ENCODE measurements at places on chromosomes 13 and 19.

DNA sequence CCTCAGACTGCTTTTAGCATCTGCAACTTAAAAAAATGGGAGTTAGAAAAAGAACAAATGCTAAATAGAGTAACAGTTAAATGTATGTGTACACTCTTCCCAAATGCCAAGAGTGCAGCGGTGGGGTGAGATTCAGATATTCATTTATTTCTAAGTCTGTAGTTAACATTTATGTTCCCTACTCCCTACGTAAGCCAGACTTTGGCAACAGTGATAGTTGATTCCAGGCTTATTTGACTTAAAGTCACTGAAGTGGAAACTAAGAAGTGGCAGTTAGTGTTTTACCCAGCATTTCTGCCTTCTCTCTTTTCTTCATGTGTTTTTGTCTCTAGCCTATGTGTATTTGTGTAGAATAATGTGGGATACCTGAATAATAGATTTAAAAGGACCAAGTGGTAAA, 4.5 kb downstream of the MIR17HG start:
- DNase-seq, result no peak

GRCh38 chr19:597406-598315, 8.0 kb downstream of the HCN2 start:
- no peak for DNase-seq

DNA sequence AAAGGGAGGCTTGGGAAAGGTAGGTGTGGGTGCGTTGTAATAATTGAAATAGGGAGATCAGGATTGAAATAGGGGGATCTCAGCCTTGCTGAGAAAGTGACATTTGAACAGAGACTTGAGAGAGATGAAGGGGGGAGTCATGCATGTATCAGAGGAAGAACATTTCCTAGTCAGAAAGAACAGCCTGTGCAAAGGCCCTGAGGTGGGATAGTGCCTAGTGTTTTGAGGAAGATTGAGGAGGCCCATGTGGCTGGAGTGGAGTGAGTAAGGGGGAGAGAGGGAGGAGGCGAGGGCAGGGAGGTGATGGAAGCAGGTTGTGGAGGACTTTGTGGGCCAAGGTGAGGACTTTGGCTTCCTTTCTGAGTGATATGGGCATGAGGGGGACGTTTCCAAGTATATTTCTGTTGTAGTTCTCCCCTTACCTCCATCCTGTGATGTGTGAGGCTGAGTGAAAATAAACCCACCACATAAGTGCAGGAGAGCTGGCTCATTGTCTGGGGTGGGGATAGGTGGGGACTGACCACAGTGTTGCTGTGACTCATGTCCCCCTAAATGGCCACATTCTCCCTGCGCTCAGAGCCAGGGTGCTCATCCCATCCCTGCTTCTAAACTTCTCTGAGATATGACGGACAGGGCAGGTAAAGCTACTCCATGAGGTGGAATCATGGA, 17.8 kb downstream of the ACTL9 start:
- no peak for DNase-seq

DNA sequence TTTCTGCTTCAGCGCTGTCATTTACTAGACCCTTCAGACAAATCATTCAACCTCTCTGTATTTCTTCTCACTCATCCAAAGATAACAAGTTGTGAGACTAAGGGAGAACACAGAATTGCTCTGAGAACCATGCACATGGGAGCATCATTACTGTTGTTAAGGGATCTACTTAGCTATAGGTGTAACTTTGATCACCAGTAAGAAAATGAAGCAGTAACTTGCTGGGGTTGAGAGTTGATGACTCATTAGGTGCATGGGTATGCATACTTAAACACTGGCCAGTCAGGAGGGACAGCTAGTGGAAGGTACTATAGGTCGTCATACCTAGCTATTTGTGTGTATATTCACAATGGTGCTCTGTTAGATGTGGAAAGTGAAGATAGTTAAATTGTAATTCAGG, 61.5 kb downstream of the B3GLCT start:
- DNase-seq, result no peak

- DNase-seq, result no peak
Measured at GRCh38 chr13:97878431-97879375, 74.8 kb upstream of the IPO5 start.

GRCh38 chr19:41699231-41699967, 9.0 kb upstream of the CEACAM5 start:
- DNase-seq, result no peak

GRCh38 chr19:34480971-34481841, at the start of gene WTIP:
Gene WTIP, plus strand, starts transcription at chr19:34481758. Its CDS starts 217 bp downstream, at chr19:34481975.
- peak; percentile 78 for DNase-seq

DNA sequence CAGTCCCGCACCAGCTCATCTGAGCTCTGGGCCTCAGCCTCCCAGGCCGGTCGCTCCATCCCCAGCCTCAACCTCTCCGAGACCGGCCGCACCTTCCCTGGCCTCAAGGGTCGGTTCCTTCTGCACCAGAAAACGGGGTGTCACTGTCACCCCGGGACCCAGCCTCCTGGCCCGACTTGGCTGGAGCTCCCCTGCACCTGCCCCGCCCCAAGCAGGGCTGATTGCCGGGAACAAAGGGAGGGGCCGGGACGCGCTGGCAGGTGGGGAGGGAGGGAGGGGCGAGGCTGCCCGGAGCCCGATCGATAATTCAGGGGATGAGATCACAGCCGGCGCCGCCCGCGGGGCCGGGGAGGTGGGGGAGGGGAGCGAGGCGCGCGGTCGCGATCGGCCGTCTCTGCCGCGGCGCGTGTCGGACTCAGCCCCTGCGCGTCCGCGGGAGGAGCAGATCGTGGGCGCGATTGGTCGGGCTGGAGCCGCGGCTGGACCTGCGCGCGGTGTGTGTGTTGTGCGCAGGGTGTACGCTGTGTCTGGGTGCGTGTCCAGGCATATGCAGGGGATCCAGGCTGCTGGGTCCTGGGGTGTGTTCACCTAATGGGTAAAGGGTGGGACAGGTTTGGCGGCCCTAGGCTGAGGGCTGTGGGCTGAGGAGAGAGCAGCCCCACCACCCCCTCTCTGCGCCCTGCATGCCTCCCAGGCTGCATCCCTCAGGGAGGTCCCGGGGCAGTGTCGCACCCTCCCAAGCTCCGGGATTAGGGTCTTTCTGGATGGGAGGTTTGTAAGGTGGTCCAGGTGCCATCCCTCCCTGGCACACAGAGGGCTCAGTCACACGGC, 1.1 kb upstream of the SHC2 start:
- DNase-seq, result no peak

- DNase-seq, result no peak
Measured at GRCh38 chr13:43221611-43222010, 198.2 kb downstream of the DNAJC15 start.

GRCh38 chr13:50664951-50665350, 178.5 kb downstream of the DLEU7 start:
- no peak for DNase-seq

GRCh38 chr19:18437491-18438330, at the start of gene ISYNA1:
Gene ISYNA1, minus strand, starts transcription at chr19:18438133. Its CDS starts 154 bp downstream, at chr19:18437979.
- DNase-seq, result peak; percentile 72

GRCh38 chr13:111304041-111304544, 16.3 kb upstream of the TEX29 start:
- no peak for DNase-seq

DNA sequence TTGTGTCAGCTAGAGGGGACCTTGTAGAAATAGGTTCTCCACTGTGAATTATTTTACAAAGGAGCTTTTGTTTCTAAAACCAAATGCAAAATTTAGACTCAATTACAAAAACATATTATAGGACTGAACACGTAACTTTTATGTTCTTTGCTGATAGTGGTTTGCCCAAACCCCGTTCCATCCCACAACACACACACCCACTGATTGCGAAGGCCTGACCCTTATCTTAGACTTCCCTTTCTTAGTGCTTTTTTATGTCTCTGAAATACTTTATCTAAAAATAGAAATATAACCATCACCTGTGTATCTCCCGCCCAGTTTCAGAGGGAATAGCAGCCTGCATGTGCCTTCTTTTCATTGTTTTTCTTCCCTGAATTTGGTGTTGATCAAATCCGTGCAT, 13.0 kb downstream of the CCNA1 start:
- no peak for DNase-seq

- no peak for DNase-seq
Measured at GRCh38 chr19:6543866-6544347, 13.1 kb downstream of the TNFSF9 start.

DNA sequence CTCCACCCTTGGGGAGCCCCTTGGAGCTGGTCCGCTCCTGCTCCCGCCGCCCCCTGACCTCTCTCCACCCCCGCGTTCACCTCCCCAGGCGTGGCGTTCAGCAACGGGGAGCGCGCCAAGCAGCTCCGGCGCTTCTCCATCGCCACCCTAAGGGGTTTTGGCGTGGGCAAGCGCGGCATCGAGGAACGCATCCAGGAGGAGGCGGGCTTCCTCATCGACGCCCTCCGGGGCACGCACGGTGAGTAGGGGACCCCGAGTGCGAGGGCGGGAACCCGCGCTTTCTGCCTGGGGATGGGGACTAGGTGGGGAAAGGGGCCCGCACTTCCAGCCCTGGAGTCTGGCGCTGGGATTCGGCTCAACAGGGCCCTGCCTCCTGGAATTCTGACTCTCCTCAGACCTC, 1.7 kb downstream of the CYP2A13 start:
- no peak for DNase-seq

DNA sequence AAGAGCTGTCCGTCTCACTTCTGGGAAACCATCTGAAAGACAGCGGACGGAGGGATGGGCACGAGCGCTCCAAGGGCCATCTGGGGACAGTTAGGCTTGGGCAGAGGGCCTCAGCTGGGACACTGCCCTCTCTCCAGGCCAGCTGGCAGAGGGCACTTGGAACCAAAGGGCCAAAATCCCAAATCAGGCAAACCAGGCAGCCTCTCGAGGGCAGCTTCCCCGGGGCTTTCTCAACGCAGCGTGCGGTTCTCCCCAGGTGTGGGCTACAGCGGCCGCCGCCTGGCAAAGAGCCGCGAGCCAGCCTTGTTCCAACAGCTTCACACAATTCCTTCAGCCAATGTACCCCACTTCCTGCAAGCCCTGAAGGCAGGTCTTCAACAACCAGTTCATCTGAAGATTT, 5.0 kb downstream of the MLLT1 start:
- no peak for DNase-seq

GRCh38 chr19:19033176-19033425, 216 bp downstream of the SUGP2 start:
- no peak for DNase-seq

DNA sequence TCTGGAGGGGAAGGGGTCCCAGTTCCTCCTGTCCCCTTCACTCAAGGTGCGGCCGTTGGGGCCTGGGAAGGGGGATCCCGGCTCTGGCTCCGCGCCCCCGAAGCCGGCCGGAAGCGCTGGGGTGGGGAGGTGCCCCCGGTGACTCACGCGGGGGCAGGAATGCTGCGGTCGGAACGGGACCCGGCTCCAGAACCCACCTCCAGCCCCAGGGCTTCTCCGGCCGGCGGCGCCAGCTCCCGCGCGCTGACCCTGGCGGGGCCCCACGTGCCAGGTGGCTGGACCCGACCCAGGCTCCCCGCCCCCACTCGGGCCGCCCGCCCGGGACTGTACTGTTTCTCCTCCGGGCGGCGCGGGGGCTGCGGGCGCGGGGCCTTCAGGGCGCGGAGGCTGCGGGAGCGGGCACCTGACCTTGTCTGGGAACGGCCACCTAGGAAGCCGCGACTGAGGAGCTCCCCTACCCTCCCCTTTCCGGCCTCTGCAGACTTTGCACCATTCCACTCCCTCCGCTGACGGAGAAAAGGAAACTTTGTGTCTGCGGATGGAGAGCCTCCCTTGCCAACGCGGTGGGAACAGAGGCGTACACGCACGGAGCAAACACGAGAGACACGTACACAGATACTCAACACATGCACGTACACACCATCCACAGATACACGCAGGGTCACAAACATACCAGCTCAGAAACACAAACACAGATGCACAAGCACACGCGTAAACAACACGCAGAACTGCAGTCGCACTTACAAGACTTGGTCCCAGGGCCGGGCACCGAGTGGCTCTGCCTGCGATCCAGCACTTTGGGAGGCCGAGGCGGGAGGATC, 7.2 kb downstream of the AXL start:
- DNase-seq, result peak; percentile 72

DNA sequence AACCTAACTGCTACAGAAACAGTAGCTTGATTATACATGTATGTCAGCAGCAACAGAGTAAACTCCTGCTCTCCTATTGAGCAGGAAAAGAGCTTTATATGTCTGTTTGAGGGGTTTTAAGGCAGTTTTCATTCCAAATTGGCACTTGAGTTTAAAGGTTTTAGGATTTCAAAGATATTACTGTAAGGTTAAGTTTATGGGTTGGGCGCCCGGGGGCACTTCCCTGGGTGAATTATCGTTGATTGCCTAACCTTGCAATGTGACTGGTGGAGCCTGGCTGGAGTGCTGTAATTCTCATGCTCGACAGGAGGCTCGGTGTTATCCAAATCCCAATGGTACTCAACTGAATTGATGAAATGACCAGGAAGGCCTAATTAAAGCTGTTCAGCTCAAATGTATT, 1586.1 kb downstream of the OLFM4 start:
- no peak for DNase-seq

GRCh38 chr13:111187960-111188541, 72.9 kb downstream of the ARHGEF7 start:
- no peak for DNase-seq

DNA sequence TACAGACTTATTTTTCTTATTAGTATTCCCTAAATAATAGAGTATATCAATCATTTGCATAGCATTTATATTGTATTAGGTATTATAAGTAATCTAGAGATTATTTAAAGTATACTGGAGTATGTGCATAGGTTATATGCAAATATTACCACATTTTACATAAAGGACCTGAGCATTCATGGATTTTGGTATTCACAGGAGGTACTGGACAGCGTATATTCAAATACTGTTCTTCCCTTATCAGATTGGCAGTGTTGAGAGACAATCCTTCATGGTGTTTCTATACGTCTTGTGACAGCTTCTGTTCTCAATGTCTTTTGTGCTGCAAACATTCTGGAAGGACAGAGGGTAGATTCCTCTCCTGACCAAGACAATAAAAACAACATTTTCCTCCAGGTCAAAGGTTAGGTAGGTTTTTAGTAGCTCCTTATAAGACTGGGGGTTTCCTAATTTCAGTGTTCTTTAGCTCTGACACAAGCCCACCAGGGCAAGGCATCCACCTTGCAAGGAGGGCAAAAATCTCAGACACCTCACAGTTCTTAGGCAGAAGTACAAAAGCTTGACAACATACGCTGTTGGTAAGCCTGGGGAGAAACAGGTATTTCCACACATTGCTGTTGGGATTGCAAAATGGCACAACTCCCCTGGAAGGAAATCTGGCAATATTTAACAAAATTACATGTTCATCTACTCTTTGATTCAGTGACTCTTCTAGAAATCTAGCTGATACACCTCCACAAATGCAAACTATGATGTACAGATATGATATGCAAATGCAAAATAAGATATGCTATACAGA, 20.6 kb upstream of the PCCA start:
- DNase-seq, result no peak

Data from lower lobe of right lung (tissue), 2 donors.